HuH-7 (cell line): ENCODE measurements at places on chromosomes 7 and 10.

- DNase-seq, result no peak
Measured at GRCh38 chr10:9950070-9950469, 1067.6 kb upstream of the CELF2 start.

DNA sequence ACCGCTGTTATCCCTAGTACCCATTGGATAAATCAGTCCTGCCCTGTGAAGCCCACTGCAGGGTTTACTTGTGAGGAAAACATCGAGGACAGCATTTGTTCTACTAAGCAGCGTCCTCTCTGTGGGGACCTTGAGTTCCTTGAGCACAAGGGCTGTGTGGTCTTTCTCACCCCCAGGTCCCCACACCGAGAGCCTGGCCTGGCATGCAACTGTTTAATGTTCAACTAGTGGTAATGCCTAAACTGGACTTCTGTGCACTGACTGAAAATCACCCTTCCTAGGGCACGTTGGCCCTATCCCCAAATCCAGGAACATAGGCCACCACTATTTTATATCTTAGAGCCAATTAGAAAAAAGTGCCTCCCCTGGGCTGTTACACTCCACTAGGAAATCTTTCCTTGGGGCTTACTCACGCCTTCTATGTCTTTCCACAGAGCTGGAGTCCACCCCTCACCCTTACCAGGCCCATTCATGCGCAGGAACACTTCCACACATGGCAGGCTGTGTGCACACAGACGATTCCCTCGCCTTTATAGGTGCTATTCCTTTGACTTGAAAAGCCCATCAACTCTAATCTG is 1.7 kb upstream of the TMEM213 start:
- DNase-seq, result no peak

DNA sequence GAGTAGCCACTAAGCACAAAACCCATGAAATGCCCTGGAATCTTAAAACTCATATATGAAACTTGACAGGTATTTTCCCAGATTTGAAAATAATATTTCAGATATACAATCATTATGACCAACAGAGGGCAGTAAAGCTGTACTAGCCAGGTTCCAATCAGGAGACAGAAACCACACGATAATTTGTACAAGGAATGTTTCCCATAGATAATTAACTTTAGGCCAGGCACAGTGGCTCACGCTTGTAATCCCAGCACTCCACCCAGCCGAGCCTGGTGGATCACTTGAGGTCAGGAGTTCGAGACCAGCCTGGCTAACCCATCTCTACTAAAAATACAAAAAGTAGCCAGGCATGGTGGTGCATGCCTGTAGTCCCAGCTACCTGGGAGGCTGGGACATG is 31.0 kb upstream of the NUB1 start:
- DNase-seq, result peak; percentile 46

DNA sequence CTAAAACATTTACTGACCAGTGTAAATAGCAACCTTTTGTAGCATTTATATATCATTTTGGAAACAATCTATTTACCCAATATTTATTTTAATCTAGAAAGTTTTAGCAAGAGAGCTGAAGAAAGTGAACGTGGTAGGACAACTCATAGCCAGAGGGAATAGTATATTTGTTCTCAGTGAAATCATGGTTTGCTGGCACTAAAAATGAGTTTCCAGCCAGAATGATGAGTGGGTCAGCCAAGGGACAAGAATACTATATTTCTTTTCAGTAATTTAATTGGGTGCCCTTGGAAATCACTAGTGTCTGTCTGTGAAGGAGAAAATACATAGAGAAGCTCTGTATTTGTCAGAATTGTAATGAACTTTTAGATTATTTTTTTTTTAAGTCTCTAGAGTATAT is 74.9 kb downstream of the MINPP1 start:
- DNase-seq, result no peak

DNA sequence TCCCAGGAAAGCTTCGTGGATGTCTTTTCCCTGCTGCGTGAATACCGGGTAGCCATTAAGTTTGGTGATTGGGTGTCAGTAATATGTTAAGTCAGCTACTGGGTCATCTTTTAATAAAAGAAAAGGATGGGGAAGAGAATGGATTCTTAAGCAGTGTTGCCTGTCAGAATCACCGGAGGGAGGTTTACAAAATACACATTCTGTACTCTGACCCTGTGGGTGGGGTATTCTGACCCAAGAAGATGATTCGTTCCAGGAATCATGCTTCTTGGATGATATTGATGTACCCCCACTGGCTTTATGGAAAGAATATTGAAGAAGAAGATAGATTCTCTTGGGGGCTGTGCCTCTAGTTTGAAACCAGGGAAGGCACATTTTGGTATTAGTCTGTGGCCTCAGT is 18.3 kb downstream of the SGPL1 start:
- DNase-seq, result no peak

GRCh38 chr7:103598326-103598905 is 152.4 kb upstream of the SLC26A5 start:
- DNase-seq, result no peak

DNA sequence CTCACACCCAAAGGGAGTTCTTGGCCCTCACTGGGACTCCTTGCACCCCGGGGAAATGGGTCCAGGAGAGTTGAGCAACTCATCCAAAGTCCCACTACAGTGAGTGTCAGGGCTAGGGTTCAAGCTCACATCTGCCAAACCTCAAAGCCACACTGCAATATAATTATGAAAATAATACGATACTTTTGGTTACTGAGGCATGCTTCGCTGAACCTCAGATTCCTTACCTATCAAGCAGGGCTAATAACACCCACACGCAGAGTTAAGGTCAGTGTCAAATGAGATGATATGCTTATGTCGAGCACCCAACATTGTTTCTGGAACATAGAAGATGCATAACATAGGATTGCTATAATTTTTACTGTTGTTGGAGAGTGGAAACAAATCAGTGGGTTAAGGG is 58.2 kb downstream of the BPGM start:
- DNase-seq, result no peak

GRCh38 chr10:129056734-129057689 is 410.0 kb upstream of the MGMT start:
- DNase-seq, result no peak

DNA sequence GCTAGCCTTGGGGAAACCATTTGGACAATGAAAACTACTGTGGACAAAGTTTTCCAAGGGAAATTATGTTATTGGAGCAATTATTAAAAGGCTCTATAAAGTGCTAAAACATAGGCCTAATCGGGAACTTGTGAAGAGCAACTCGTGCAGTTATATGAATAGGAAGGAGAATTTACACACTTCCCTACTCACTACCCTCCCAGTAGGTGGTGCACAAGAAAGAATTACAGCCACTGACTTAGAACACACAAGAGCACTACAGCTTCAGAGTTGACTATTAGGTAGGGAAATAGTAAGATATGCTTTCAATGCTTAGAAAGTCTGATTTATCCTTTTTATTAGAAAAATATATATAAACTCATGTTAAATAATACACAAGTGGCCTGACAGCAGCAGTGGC is 47.2 kb downstream of the GSAP start:
- DNase-seq, result peak; percentile 4

- DNase-seq, result no peak
Measured at GRCh38 chr7:111043561-111043960, 47.4 kb upstream of the LRRN3 start.

DNA sequence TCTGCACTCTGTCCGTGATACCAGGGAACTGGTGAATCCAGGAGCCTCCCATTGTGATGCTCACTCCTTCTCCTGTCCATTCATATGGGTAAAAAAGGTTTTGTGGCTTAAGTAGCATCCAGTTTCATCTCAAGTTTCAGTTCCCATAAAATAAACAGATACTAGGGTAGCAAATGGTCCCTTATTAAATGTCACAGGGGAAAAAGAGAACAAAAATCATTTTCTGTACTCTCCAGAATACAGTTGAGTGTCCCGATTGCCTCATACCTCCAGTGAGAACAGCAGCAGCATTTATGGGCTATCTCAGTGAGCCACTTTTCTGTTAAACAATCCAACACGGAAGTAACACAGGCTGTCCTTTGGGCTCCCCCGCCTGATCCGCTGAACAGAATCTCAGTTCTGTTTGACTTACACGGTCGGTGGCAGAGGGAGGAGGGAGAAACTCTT is 179.6 kb downstream of the CELF2 start:
- DNase-seq, result no peak

GRCh38 chr10:43939389-43939938 is 290.8 kb upstream of the ZNF32 start:
- no peak for DNase-seq

DNA sequence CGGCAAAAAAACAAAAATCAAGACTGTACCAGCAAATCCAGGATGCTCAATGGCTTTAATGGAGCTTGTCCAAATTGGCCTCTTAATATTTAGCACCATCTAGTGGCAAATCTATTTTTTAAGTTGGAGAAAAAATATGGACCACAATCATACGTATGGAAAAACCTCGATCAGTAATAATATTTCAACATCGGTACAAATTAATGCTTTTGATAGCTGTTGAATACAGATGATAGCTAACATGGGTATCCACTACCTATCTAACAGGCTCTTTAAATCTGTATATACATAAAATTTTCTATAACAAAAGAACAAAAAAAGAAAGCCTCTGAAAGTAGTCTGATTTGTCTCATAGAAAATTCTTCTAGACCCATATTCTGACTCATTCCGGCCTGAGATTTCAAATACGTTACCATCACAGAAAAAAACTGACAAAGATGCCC is 29.2 kb downstream of the COA1 start:
- peak; percentile 36 for DNase-seq
